ENCODE measurements at places on chromosomes 5 and 9.

DNA sequence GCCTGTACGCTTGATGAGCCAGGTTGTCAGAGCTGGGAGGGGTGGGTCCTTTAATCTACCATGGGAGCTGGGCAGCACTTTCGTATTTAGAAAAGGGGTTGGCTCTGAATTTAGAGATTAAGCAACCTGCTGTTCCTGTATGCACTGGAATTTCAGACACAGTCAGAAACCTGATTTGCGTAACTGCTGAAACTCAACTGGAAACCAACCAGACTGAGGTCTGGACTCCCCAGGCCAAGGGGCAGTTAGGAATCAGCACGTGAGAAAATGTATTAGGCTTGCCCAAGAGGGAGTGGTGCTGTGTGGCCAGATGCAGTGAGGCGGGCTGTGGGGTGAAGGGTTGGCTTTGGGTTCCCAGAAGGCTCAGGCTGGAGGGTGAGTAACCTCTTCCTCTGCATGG lies 235.0 kb downstream of the GOLPH3 start:
- DNase-seq, result no peak

GRCh38 chr5:81768935-81769452 lies 18.1 kb upstream of the SSBP2 start:
- no peak for DNase-seq

- no peak for DNase-seq
Observed at GRCh38 chr5:125229556-125229955, 483.1 kb upstream of the ZNF608 start.

GRCh38 chr5:138745268-138745667 lies 8.0 kb upstream of the CTNNA1 start:
- DNase-seq, result no peak

GRCh38 chr9:107976767-107977166 lies 487.2 kb upstream of the KLF4 start:
- DNase-seq, result no peak

- DNase-seq, result no peak
Observed at GRCh38 chr5:39661026-39661779, 236.4 kb upstream of the DAB2 start.

- DNase-seq, result no peak
Observed at GRCh38 chr9:34996905-34997279, 7.3 kb downstream of the DNAJB5 start.

- peak; percentile 10 for DNase-seq
Observed at GRCh38 chr9:126986506-126986951, 71.9 kb downstream of the RALGPS1 start.

GRCh38 chr5:149617760-149618306 lies 36.5 kb downstream of the ARHGEF37 start:
- DNase-seq, result no peak

DNA sequence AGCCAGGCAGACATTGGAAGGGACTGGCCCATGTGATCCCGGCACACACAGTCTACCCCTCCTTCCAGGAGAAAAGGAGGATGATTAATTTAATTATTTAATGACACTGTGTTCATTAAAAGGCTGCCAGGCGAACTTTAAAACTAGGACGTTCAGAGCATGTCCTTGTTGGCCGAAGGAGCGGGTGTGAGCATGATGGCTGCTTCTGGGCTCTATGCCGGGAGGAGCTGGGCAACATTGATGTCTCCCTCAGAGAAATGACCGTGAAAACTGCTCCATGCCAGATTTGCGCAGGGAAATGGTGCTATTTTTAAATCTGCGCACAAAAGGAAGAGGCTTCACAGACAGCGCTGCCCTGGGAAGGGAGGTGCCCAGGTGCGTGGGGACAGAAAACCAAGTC lies 284.9 kb upstream of the IRX4 start:
- DNase-seq, result no peak

- no peak for DNase-seq
Observed at GRCh38 chr9:79568337-79569101, 3.2 kb upstream of the TLE4 start.

DNA sequence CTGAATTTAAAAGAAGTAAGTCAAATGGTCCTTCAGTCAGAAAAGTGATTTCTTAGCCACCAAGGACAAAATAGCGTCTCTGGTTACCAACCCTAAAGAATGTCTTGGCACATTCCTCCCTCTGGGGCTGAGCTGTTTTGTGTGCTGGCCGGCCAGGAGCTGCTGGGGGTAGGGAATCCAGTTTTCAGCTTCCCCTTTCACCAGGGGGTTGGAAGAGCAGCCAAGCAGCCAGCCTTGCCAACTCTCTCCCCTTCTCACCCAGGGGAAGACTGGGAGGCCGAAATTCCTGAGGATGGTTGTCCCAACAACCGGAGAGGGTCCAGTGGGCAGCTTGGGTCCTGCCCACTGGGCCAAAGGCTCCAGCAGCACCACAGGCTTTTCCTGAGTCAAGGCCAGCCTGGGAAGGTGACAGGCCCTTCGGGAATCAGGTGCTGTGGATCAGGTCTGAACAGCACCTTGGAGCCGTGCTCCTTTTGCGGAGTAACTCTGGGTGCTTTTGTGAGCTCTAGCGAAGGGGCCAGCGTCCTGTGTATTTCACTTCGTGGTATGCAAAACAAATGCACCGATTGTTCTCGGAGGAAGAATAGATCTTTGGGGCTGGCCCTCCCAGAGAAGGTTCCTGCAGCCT lies 4.2 kb downstream of the WWC1 start:
- no peak for DNase-seq

DNA sequence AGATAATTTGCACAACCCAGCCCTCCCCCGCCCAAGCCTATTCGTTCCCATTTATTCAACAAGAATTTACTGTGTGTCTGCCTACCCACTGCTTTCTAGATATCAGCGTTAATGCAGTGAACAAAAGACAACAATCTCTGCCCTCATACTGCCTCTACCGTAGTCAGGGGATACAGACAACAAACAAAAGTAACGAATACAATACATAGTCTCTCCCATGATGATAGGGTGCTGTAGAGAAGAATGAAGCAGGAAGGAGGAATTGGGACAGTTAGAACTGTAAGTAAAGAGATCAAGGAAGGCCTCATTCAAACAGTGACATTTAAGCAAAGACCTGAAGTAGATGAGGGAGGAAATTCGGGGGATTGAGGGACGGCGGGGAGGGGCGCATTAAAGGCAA lies 1.7 kb downstream of the GFM2 start:
- DNase-seq, result no peak

GRCh38 chr9:13932528-13933267 lies 381.2 kb downstream of the NFIB start:
- no peak for DNase-seq

DNA sequence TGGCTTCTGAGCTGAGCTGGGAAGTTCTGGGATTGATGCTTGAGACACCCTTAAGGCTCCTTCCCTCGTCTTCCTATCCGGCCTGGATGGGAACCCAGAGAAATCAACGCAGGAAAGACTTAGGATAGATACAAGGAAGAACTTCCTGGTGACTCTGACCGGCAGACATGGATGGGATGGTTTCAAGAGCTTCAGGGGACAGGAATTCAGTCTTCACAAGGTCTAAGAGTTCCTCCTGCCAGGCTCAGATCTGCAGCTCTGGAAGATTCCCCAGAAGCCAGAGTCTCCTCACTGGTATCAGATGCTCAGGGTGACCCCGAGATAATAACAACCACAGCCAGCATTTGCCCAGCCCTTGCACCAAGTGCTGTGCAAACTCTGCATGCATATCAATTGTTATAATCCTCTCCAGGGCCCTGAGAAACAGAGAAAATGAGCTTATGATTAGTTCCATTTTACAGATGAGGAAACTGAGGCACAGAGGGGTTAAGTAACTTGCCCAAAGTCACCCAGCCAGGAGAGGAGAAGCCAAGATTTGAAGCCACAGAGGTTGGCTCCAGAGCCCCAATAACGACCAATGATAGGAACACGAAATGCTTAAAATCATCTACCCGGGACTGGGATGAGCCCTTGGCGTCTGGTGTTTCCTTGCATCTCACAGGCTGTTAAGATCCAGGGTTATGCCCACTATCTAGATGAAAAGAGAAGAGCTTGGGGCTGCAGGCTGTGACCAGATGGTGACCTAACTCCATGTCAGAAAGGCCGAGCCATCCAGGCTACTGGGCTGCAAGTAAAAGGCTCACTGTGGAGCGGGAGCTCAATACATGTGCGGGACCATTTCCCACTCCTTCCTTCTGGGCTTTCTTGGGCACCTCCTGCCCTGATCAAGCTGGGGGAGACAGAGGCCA lies 119.8 kb downstream of the C9orf50 start:
- DNase-seq, result no peak

GRCh38 chr5:5276430-5276829 lies 136.3 kb downstream of the ADAMTS16 start:
- no peak for DNase-seq

GRCh38 chr9:109926421-109926869 lies 146.4 kb downstream of the PALM2AKAP2 start:
- no peak for DNase-seq

- DNase-seq, result no peak
Observed at GRCh38 chr9:99896119-99896518, 10.3 kb upstream of the STX17 start.

DNA sequence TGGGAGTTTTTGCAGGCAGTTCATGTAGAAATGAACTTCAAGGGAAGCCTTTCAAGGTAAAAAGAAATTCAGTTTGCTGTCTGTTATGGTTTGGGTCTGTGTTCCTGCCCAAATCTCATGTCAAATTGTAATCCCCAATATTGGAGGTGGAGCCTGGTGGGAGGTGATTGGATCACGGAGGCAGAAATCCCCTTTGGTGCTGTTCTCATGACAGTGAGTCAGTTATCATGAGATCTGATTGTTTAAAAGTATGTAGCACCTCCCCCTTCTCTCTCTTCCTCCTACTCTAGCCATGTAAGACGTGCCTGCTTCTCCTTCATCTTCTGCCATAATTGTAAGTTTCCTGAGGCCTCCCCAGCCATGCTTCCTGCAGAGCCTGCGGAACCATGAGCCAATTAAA lies 341.4 kb downstream of the ARHGEF28 start:
- DNase-seq, result no peak

- no peak for DNase-seq
Observed at GRCh38 chr9:127724012-127724411, 8.1 kb downstream of the TTC16 start.

- no peak for DNase-seq
Observed at GRCh38 chr9:130352586-130353285, 87.2 kb downstream of the HMCN2 start.

- no peak for DNase-seq
Observed at GRCh38 chr5:78895616-78896015, 89.5 kb downstream of the ARSB start.

- no peak for DNase-seq
Observed at GRCh38 chr5:146084376-146084775, 21.0 kb downstream of the PLAC8L1 start.

- DNase-seq, result no peak
Observed at GRCh38 chr5:73663161-73663859, 37.3 kb downstream of the ARHGEF28 start.

DNA sequence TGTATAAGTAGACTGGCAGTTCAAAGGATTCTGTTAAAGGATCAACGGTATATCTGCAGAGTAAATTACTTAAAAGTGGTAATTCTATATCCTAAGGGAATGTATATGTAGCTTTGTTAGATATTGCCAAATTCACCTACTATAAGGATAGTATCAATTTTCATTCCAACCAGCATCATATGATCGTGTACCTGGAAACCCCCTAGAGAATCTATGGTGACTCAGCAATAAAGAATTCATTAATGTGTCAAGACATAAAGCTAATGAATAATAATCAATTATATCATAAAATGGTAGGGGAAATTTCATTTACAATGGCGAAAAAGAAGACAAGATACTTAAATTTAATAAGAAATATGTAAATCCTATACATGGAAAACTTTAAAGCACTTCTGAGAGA lies 234.1 kb upstream of the ACTBL2 start:
- DNase-seq, result no peak

DNA sequence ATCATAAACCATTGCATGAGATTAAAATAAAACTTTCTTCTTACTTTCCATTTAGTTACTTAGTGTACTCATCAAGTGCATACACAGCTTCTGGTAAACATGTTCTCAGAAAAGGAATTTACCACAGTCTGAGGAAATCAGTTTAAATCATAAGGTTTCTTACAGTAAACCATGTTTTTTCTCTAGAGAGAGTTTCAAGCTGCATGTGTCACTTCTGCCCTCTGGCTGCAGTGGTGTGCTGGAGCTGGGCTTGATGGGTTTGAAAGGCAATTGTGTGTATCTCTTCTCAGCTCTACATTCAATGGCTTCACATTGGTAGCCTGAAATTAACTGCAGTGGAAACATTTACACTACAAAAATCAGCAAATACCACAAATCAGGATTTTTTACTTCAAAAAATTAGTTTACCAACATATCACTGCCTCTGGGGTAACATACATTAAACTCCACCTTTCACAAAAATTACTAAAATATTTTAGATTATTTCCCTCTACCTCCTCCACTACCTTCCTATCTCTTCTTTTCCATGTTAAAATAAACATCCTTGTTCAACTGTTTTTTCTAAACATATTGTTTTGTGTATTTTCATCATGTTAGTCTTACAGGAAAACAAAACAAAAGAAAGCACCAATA lies 414.3 kb downstream of the ANXA1 start:
- DNase-seq, result no peak

GRCh38 chr5:1080432-1080831 lies 31.4 kb downstream of the SLC12A7 start:
- DNase-seq, result no peak

DNA sequence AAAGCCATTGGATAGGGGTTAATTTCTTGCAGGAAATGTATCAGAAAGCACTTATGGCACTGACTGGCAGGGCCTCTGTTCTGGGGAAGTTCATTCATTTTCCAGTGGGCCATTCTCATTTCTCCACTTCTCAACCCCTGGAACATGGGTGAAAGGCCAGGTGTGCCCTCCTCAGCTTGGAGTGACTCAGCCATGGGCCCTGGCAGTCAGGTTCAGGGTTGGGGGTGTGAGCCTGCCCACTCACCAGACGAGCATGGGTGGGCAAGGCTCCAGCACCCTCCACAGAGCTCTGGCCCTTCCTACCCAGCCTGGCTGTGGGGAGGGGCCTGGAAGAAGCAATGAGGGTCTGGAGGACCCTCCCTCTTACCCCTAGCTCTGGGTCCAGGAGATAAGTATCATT lies 174.4 kb downstream of the HSPA4 start:
- DNase-seq, result no peak

GRCh38 chr9:137484551-137485315 lies 25.6 kb upstream of the NSMF start:
- DNase-seq, result no peak

DNA sequence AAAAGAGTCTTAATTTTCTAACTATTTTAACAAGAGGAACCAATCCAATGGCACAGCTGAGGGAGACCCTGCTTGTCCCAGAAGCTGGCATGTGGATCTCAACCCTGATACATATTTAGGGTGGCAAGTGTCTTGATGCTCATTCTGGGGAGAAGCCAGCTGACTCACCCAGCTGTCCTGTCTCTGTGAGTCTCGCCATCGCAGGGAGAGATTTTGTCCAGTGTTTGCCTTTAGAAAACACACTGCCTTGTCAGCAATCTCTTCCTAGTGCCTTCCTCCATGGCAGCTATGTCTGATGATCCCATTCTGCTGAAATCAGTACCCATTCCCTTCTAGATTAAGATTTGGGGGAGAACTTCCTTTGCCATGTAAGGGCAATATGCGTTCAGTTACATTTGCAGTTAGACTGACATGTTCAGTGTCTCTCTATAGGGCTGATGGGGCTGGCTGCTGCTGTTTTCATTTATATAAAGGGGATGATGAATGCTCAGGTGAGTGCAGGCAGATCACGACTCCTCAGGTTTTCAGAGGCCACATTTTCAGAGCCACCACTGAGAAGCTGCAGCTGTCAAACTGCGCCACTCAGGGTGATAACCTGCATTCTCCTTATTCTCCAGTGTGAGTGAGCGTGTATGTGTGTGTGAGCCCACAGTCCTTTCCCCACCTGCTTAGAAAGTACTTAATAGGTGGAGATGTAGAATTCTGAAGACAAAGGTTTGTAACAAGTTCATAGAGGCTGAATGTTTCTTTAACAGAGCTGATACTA lies 217.0 kb downstream of the GAS1 start:
- no peak for DNase-seq

GRCh38 chr9:110036286-110036685 lies 171.7 kb downstream of the C9orf152 start:
- no peak for DNase-seq

Measured in stimulated activated CD8-positive, alpha-beta memory T cell treated with anti-CD3 and anti-CD28 coated beads, Interleukin-12 subunit alpha, Interleukin-12 subunit beta, amount 100 ng/mL, for 4 hours (primary cell).